ENCODE measurements at places on chromosomes 16 and 17.

DNA sequence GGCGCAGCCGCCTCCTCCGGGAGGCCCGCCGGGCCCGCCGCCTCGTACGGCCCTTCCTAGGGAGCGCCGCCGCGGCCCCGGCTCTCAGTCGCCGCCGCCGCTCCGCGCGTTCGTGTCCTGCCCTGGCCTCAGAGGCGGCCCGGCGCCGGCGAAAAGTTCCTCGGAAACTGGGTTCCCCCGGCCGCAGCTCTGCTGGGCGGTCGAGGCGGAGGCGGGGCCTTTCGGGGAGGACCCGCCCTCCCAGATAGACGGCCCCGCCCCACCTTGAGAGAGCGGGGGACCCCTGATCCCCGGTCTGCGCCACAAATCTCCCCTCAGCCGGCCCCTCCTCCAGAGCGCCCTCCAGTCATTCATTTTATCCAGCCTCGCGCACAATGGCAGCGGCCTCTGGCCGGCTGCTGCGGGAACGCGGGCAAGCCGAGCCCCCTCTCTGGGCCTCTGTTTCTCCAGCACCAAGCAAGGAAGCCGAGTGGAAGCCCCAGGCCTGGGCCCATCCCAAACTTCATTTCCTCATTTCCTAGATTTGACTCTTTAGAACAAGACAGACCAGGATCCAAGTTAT lies at the start of gene SREBF1:
Gene SREBF1, minus strand, starts transcription at position 169 of the 562 bp plus-strand sequence. CDS start 169 bp downstream, outside the sequence.
- H3K36me3 ChIP-seq: peaks cover 9% of the 10 kb centered on the region
- peak within 1 kb of the TSS; percentile 98 for H3K27ac ChIP-seq
- H3K4me1 ChIP-seq: peaks cover 59% of the 10 kb centered on the region
- no peak for DNase-seq
- peak within 1 kb of the TSS; percentile 67 for H3K4me3 ChIP-seq
- no peaks in the 10 kb centered on the region for H3K27me3 ChIP-seq

DNA sequence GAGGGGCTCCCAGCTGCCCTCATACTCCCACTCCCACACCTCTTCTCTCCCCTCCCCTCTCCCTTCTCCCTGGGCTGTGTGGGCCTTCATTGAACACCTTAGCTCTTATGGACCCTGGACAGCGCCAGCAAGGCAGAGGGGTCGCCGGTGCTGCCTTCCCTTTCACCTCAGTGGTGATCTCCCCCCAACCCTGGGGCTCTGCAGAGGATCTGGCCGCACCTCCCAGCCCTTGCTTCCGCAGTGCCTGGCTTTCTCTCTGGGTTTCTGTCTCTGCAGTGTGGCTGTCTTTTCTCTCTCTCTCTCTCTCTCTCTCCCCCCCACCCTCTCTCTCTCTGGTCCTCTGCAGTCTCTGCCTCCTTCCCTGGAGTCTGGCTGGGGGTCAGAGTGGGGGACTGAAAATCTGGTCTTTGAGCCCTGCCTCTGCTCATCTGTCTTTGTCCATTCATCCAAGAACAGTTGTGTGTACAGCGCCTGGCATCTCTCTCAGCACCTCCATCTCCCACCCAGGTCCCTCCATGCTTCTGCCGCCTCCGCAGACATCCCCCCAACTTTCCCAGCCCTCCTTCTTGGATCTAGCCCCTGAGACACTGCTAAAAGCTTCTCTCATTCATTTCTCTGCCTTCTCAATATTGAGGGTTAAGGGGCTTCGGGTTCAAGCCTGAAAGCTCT lies 1.1 kb downstream of the SEZ6L2 start:
- H3K27me3 ChIP-seq: peaks cover 18% of the 10 kb centered on the region
- no peak for DNase-seq
- H3K36me3 ChIP-seq: no peaks in the 10 kb centered on the region
- no peak overlapping the region for H3K4me3 ChIP-seq
- no peak overlapping the region for H3K27ac ChIP-seq

DNA sequence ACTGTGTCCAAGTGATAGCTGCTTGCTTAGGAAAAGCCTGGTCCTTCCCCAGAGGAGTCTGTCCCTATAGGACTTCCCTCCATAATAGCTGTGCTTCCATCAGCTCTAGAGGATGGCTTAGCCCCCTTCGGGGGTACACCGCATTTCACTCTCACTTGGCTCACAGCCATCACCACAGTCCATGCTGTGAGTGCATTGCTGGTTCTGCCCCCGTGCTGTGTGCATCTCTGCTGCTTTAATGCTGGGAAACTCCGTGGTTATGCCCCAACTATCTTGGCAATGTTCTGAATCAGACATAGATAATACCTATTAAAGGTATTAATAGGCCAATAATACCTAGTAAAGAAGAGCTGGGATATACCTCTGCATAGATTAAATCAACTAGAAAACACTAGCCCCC lies 58.3 kb downstream of the SIAH1 start:
- no peak overlapping the region for H3K4me3 ChIP-seq
- H3K27ac ChIP-seq: no peak overlapping the region
- H3K27me3 ChIP-seq: no peaks in the 10 kb centered on the region
- DNase-seq: no peak

GRCh38 chr17:33667052-33667509 lies 374.0 kb upstream of the ASIC2 start:
- H3K36me3 ChIP-seq: no peaks in the 10 kb centered on the region
- peaks cover 11% of the 10 kb centered on the region for H3K4me1 ChIP-seq
- H3K4me3 ChIP-seq: no peak overlapping the region
- no peak overlapping the region for H3K27ac ChIP-seq

DNA sequence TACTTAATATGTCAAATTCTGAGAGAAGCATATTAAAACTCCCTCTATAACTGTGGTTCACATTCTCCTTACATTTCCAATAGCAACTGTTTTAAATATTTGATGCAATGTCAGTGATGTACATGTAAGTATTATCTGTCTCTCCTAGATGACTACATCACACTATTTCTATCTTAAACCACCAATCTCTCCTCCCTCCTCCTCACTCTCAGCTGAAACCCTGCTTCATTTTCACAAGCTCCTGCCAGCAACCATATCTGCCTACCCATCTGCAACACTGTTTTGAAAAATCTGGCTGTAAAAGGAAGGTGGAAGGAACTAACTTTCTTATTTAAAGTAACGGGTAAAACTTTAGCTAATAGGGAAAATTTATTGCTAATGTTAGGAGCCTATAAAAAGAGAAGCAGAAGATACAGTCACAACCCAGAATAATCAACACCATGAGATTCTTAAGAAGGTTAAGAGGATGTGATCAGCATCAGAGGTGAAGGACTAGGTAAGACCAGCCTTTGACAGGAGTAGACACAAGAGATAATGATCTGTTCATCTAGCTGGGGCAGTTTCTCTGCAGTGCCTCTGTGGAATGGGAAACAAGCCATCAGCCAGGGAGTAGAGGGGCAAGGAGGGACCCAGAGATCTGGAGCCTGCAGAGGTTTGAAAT lies 31.0 kb downstream of the MYH10 start:
- no peak for DNase-seq
- no peaks in the 10 kb centered on the region for H3K27me3 ChIP-seq
- H3K36me3 ChIP-seq: peaks cover 3% of the 10 kb centered on the region
- H3K4me1 ChIP-seq: no peaks in the 10 kb centered on the region

GRCh38 chr16:85698935-85699558 lies 10.3 kb upstream of the GINS2 start:
- H3K27ac ChIP-seq: no peak overlapping the region
- no peak for DNase-seq
- no peak overlapping the region for H3K4me3 ChIP-seq

DNA sequence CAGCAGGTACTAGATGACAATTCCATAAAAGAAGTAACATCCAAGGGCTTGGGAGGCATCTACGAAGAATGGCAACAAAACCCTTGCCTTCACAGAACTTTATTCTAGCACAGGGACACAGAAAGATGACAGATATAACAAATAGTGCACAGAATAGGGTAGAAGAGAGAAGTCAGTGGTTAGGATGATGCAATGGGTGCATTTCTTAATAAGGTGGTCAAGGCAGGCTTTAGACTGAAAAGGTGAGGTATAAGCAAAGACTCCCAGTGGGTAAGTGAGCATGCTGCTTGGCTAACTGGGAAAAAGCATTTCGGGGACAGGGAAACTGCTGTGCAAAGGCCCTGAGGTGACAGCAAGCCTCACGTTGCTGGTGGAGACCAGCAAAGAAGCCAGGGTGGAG lies 175.9 kb downstream of the XYLT1 start:
- H3K4me1 ChIP-seq: no peaks in the 10 kb centered on the region
- DNase-seq: no peak
- H3K36me3 ChIP-seq: peaks cover 4% of the 10 kb centered on the region

DNA sequence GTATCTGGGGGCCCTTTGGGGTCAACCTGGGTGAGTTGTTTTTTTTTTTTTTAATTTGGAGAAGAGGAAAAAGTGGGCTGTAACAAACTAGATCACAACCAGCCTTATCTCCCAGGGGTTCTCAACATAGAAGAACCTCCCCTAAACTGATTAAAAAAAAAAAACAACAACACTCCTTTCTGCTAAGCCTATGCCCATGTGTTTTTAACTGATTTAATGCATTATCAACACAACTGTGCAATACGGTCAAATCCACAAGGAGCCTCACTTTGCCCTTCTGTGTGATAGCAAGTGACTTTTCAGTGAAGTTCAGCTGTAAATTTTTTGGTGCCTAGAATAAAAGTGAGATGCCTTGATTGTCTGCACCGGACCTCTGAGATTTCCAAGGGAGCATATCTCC lies 646 bp downstream of the MYH11 start:
- H3K27me3 ChIP-seq: peaks cover 36% of the 10 kb centered on the region
- H3K36me3 ChIP-seq: no peaks in the 10 kb centered on the region
- H3K4me3 ChIP-seq: no peak overlapping the region
- no peak overlapping the region for H3K27ac ChIP-seq
- no peak for DNase-seq

DNA sequence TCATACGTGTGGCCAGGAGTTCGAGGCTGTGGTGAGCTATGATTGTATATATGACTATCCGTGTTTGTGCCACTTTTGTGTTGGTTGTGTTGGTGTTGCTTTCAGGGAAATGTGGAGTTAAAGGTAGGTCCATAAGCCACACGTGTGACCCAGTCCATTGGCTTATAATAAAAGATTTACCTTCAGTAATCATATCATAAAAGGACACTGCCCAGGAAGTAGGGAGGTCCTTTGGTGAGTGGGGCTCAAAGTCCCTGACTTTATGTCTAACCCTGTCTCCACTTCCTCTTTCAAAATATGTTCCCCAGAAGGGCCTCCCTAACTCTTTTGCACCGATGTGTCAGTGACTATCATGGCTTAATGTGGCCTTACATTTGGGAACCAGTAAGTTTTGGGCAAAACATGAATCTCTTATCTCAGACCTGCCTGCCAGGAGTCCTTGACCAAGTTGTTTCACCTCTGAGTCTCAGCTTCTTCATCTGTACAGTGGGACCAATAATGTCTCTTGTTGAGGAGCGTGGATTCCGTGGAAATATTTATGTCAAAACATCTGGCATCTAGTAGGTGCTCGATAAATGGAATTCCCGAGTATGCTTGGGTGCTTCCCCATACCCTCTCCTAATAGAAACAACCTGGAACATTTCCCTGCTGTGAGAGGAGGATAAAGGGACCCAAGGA lies 4.8 kb downstream of the TNP2 start:
- DNase-seq: no peak
- H3K4me3 ChIP-seq: no peak overlapping the region
- no peaks in the 10 kb centered on the region for H3K36me3 ChIP-seq
- no peaks in the 10 kb centered on the region for H3K4me1 ChIP-seq

GRCh38 chr17:68290268-68290954 lies 516 bp downstream of the SLC16A6 start:
- peaks cover 18% of the 10 kb centered on the region for H3K4me1 ChIP-seq
- H3K4me3 ChIP-seq: no peak overlapping the region
- no peak overlapping the region for H3K27ac ChIP-seq
- no peaks in the 10 kb centered on the region for H3K36me3 ChIP-seq
- peaks cover 40% of the 10 kb centered on the region for H3K27me3 ChIP-seq

GRCh38 chr17:75105126-75106080 lies 4.4 kb upstream of the ARMC7 start:
- H3K27ac ChIP-seq: no peak overlapping the region
- no peaks in the 10 kb centered on the region for H3K4me1 ChIP-seq
- no peak overlapping the region for H3K4me3 ChIP-seq
- no peak for DNase-seq

DNA sequence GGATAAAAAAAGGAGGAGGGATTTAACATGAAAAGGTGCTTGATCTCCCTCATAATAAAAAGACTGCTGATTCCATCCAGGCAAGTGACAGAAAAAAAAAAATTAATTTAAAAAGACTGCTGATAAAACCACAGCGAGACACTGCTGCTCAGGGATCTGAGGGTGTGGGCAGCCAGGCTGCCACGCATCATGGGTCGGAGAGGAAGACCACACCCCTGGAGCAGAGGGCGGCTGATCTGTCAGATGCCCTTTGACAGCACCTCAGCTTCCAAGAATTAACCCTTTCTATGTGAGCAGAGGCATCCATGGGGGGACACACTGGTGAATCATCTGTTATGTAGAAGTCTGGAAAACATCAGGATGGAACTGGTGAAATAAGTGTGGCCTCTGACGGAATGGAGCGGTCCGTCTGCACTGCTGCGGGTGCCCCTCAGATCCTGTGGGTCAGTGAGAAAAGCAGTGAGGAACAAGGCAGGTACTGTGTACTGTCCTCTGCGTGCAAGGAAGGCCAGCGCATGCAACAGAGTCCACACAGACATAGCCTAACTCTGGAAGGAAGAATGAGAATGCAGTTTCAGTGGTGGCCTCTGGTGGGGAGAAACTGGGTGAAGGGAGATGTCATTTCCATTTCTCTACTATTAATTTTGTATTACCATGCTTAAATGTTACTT lies 19.8 kb downstream of the MAPT start:
- no peak overlapping the region for H3K4me3 ChIP-seq
- peaks cover 8% of the 10 kb centered on the region for H3K27me3 ChIP-seq
- H3K27ac ChIP-seq: no peak overlapping the region
- no peak for DNase-seq
- no peaks in the 10 kb centered on the region for H3K36me3 ChIP-seq

DNA sequence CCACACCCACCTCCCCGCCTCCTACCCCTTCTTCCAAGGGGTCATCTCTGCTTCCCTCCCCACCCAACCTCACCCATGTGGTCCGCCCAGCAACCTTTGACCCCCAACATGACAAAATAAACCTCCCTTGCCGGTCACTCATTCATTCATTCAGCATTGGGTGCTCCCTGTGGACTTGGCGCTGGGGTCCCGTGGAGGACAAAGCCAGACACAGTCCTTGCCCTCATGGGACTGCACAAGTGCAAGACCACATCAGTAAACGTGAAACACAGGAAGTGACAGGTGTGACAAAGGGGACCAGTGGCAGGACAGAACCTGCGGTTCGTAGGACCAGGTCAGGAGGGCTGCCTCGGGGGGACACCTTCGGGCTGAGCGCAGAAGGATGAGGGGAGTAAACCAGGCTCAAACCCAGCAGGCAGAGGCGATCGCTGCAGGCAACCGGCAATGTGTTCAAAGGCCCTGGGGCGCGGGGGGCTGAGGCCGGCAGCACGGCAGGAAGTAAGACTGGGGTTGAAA lies 185.4 kb downstream of the SEC14L1 start:
- H3K36me3 ChIP-seq: peaks cover 23% of the 10 kb centered on the region
- no peak for DNase-seq
- peak overlapping the region; percentile 95 for H3K27ac ChIP-seq
- no peaks in the 10 kb centered on the region for H3K27me3 ChIP-seq
- no peak overlapping the region for H3K4me3 ChIP-seq
